ENCODE measurements at places on chromosomes 5 and 9.

- DNase-seq, result no peak
These were observed 26.7 kb upstream of the AOPEP start for GRCh38 chr9:94699715-94700373.

GRCh38 chr5:140266471-140267200, 36.3 kb downstream of the PFDN1 start:
- DNase-seq, result no peak

DNA sequence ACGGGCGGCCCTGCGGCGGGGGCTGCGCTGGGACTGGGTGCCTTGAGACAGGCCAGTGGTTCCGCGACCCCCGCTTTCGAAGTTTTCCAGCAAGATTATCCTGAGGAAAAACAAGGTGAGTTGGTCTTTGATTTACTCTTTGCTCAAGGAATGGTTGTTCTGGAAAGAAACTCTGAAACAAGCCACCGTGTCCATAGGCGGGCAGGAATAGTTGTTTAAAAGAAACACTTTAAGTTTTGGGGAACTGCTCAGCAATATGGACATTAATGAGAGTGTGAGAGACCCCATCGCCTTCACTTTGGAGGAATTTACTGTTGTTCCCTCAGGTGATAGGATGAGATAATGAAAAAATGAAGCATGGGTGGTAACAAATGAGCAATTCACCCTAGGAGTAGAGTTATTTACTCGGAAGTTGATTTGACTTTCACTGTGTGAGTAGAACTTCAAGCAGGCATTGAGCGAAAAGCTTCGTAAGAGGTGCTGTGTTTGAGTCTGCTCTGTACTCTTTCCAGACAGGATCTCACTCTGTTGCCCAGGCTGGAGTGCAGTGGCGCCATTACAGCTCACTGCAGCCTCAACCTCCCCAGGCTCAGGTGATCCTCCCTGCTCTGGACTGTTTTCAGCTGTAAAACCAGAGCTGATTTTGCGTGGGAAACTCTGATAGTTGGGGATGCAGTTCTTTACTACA, 1.1 kb downstream of the DMRTA1 start:
- no peak for DNase-seq

GRCh38 chr5:53922508-53923498, 362.4 kb downstream of the NDUFS4 start:
- DNase-seq, result no peak

DNA sequence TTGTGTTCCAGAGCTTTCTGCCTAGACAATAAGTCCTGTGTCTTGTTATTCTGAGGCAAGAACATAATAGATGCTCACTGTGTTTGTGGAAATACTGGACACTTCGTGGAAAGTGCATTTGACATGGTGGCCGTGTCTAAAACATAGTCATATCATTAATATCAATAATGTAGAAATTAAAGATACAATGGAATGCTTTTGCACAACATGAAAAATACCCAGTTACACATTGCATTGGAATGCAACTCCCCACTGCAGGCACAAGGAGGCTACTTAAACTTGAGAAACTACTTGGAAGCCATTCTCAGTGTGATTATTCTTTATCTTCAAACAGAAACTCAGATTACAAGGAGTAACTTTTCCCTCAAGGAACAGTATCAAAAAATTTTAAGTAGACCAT, 145.3 kb upstream of the ZNF462 start:
- DNase-seq, result no peak

DNA sequence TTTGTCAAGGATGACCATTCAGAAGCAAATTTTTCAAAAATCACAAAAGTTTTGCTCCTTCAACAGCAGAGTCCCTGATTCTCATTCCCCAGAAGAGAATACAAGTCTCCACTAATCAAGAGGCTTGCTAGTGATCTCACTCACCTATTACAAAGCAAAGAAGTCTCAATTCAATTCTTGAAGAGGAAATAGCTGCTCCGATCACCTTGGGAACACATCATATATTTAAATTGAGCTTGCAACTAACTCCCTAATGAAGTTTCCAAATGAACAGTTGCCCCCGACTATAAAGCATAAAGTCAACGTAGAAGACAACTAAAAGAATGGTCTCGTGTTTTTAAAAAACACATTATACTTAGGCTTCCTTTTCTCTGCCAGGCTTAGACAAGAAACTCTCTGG, 1.6 kb downstream of the LIFR start:
- peak; percentile 33 for DNase-seq

GRCh38 chr5:23655674-23656073, 148.3 kb downstream of the PRDM9 start:
- DNase-seq, result no peak

GRCh38 chr9:37719526-37719925, 34.1 kb upstream of the TRMT10B start:
- DNase-seq, result no peak

DNA sequence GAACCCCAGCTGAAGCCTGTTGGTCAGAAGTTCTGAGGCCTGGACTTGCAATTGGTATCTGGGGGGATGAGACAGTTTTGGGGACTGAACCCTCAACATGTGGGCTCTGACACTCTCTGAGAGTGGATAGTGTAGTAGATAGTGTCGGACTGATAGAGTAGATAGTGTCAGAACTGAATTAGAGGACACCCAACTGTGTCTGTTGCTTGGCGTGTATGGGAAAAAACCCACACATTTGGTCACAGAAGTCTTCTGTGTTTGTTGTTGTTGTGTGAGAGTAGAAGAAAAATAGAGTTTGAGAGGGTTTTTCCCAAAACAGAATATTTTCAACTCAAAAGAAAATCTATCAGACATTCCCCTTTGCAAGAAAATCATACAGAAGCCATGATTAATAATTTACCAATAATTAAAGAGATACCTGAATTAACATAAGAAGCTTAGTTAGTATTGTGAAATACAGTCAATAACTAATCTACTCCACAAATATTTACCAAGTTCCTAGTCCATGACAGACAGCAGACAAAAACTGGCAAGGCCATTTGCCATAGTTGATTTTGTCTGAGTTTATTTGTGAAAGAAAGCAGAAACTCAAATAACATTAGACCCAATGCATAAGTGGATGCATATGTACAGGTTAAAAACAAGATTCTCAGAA, 170.9 kb downstream of the CTNND2 start:
- no peak for DNase-seq

Data from C1 segment of cervical spinal cord (tissue), 14 donors.